ENCODE measurements at places on chromosomes 5 and 9.

GRCh38 chr5:3032513-3032912 is 281.0 kb upstream of the IRX2 start:
- DNase-seq, result no peak

GRCh38 chr5:112257976-112258375 is 161.1 kb downstream of the EPB41L4A start:
- no peak for DNase-seq

GRCh38 chr9:37923118-37923795 is 19.3 kb upstream of the SLC25A51 start:
- no peak for DNase-seq

DNA sequence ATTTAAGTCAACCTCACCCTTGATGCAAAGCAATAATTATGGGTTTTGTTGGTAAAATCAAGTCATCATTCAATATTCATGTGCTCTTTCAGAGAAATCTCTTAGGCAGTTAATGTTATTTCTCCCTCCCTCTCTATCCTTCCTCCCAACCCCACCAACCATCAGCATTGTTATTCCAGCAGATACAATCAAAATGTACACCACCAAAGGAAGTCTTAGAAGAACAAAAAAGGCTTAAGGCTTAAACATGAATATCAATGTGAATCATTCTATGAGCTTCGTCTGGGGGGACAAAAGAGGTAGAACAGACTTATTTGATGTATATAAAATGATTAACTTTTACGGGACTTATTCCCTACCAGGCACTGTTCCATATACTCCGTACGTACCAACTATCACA is 404.4 kb downstream of the ARHGEF28 start:
- no peak for DNase-seq
